ENCODE measurements at places on chromosomes 3 and 15.

GRCh38 chr3:160678292-160678842, 1.4 kb downstream of the ARL14 start:
- DNase-seq: no peak

DNA sequence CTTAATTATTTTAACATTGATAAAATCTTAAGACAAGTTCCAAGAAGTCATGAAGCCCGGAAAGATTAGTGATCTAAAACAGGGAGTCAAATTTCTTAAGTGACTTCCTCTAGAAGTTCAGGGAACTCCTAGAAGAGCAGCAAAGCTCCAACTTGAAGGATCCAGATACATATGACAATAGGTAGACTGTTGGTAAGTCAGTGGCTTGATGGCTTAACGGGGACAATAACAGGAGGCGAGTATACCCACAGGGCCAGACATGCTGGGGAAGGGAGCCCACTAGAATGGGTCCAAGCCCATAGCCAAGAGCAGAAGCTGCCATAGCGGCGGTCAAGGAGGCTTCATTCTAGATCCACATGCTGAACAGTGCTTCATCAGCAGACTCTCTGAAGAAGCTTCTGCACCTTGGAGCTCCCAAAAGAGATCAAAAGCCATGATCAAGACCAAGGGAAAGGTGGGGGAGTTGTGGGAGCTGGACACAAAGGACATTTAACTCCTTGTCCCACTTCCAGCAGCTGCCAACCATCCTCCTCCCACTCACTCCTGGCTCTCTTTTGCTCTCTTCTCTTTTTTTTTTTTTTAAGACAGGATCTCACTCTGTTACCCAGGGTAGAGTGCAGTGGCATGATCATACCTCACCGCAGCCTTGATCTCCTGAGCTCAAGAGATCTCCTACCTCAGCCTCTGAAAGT, 10.2 kb upstream of the CA12 start:
- DNase-seq: no peak

DNA sequence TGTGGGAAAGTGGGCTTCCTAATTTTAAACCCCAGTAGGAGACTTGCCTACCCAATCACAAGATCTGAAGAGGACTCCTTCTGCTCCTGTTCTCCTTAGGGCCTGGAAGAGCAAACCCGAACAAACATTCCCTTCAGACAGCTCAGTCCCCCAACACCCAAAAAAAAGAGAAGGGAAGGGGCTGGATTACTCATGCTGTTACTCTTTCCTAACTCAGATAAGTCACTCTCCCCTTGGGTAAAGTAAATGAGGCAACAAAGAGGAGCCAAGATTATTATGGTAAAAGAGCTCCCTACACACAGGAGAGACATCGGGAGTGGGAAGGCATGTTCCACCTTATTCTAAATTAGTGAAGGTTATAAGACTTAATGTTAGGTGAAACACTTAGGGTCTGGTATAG, 18.1 kb upstream of the LEKR1 start:
- no peak for DNase-seq

- no peak for DNase-seq
Measured at GRCh38 chr3:192373032-192373431, 354.3 kb downstream of the FGF12 start.

- no peak for DNase-seq
Measured at GRCh38 chr3:192727032-192727847, at the start of gene FGF12. Gene FGF12 (minus strand): TSS chr3:192727541.

GRCh38 chr15:64678126-64678819, 97.1 kb downstream of the RBPMS2 start:
- DNase-seq: no peak

DNA sequence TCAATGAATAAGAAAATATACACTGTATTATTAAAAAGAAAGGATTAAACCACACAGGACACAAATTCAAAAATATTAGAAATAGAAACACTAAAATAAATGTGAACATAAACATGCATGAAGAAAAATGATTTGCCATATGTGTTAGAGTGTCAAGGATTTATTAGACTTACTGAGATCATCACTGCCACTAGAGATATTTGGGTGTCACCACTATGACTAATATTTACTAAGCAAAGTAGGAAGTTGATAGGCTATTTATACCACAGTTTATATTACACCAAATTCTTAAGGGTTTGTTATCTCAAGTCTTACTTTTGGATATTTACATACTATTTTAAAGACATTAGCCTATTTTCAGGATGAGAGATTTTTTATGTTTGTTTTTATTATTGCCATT, 575.0 kb upstream of the SGO1 start:
- no peak for DNase-seq

DNA sequence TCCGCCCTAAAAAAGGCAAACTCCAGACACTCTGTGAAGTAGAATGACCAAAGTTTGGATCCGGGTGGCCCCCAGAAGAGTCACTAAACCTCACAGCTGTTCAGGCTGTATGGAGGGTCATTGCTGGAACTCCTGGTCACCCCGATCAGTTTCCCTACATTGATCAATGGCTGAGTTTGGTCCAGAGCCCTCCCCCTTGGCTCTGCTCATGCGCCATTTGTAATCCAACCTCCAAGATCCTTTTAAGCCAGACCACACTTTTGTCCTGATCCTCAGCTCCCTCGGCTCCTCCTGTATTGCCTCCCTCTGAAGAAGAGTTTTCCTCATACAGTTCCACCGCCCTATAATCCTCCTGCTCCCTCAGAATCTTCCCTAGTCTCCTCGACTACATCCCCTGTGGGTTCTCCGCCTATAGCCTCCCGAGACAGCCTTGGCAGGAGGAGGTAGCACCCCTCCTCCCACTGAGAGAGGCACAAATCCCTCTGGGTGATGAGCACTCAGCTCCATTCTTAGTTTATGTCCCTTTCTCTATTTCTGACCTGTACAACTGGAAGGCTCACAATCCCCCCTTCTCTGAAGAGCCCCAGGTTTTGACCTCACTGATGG, 42.2 kb downstream of the ZBTB11 start:
- no peak for DNase-seq

- no peak for DNase-seq
Measured at GRCh38 chr3:55402886-55403609, 84.1 kb downstream of the WNT5A start.

- DNase-seq: no peak
Measured at GRCh38 chr3:58848826-58849225, 182.3 kb upstream of the FAM3D start.

DNA sequence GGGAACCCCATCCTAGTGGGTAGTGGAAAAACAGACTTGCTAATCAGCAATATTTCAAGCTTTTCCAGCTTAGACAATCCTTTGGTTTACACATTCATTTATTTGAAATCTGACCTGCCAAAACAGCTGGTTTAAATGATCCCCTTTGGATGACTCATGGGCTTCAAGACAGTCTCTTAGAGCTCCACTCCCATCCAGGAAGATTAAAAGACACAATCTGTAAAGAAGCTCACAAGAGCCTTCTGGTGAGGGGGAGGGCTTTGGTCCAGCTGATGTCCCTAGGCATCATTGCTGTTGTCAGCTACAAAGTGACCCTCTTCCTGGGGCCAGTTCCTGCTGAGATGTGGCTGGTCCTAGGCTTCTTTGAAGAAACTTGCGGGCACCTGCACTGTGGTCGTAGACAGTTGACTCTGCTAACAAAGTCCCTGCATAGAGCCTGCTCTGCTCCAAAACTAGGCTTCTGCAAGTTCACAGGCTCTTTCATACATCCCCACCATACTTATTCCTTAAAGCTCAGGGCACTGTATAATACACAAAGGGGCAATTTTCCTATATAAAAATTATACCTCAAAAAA, 73.7 kb downstream of the IGSF11 start:
- no peak for DNase-seq

GRCh38 chr3:113140876-113141275, 70.5 kb upstream of the BOC start:
- no peak for DNase-seq

- no peak for DNase-seq
Measured at GRCh38 chr15:53512029-53512428, 247.4 kb downstream of the WDR72 start.

GRCh38 chr3:128573707-128574162, 76.9 kb downstream of the RPN1 start:
- no peak for DNase-seq

GRCh38 chr3:25854214-25854613, 64.3 kb downstream of the OXSM start:
- DNase-seq: no peak

- no peak for DNase-seq
Measured at GRCh38 chr3:111548092-111548491, 6.1 kb downstream of the CD96 start.

GRCh38 chr15:96324192-96324895, 6.2 kb upstream of the NR2F2 start:
- no peak for DNase-seq

- DNase-seq: no peak
Measured at GRCh38 chr3:118802325-118803095, 232.1 kb downstream of the IGSF11 start.

DNA sequence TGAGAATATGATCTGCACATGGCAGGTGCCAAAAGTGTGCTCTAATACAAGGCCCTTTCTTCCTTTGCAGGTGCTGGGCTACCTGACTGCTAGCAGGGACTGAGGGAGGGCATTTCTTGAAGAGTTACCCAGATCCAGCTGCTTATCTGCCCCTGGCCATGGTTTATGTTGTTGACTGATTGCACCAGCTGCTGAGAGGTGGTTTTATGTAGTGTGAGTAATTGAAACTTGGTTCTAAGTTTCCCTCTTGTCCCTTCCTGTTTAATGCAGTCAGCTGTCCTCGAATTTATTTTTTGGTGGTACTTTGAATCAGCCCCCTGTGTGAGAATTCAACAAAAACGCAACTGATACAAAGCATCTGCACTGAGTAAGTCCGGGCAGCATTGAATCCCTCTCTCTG, 288.3 kb upstream of the C2CD4B start:
- no peak for DNase-seq

DNA sequence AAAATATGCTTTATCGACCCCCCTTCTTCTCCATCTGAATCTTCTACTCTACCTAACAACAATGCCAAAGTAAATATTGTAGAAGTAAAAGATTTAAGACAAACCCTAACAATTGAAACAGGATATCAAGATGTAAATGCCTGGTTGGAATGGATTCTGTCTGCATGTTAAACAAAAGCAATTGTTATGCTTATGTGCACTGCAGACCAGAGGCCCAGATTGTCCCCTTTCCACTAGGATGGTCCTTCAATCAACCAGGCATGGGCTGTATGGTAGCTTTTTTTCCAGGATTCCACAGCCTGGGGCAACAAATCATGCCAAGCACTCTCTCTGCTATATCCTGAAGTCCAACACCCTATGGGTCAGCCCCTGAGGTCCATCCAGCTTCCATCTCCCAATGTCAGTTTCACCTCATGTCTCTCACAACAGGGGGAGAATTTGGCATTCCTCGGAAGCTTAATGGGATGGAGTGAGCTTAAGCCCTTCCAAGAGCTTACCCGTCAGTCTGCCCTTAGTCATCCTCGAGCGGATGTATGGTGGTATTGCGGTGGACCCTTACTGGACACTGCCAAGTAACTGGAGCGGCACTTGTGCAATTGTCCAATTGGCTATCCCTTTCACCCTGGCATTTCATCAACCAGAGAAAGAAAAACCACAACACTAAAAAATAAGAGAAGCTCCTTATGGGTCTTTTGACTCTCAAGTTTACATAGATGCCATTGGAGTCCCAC, 36.2 kb downstream of the ZNF589 start:
- DNase-seq: no peak

DNA sequence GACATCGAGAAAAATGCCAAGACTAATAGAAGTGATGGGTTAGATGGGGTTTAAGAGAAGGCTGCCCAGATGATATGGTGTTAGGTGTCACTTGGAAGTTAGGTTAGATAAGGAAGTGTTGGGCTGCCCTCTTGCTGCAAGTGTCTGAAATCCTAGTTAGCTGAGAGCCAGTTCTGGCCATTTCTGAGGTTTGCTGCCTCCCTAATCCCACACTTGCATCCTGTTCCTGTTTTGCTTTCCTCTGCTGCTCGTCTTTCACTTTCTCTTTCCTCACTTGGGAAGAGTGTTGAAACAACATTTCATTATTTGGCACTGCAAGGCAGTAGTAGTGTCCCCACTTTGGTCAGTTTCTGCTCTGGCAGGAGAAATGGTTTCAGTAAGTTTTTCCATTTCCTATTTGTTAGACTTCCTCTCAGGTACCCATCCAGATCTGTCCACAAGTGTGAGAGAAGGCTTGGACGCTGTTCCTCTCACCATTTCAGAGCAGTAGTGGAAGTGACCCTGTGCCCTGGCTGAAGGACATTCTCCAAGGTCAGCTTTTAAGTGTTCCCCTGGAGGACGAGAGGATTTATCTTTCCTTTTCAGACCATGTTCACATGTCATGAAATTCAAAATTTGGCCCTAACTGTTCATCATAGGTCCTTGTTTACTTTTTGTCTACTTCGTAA, 93.3 kb downstream of the ADAMTSL3 start:
- no peak for DNase-seq

DNA sequence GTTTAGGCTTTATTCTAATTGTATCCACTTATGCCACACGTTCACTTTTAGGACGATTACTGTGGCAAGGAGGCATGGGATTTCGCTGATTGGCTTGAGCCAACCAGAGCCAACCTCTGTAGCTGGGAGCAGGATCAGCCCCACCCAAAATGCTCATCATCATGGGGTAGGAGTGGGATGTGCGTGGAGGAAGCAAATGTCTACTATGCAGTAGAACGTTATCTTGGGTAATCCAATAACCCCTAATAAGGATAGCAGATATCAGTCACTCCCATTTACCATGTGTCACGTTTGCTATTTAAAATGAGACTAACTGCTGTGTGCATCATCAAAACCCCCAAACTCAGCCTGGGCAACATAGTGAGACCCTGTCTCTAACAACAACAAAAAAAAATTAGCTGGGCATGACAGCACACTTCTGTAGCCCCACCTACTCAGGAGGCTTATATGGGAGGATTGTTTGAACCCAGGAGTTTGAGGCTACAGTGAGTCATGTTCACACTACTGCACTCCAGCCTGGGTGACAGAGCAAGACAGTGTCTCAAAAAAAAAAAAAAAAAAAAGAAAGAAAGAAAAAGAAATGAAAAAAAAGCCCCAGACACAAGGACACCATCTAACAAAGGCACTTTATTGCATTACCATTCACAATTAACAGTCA, 17.8 kb upstream of the ITGB5 start:
- DNase-seq: no peak

- DNase-seq: no peak
Measured at GRCh38 chr3:152444029-152444641, 175.4 kb downstream of the MBNL1 start.

DNA sequence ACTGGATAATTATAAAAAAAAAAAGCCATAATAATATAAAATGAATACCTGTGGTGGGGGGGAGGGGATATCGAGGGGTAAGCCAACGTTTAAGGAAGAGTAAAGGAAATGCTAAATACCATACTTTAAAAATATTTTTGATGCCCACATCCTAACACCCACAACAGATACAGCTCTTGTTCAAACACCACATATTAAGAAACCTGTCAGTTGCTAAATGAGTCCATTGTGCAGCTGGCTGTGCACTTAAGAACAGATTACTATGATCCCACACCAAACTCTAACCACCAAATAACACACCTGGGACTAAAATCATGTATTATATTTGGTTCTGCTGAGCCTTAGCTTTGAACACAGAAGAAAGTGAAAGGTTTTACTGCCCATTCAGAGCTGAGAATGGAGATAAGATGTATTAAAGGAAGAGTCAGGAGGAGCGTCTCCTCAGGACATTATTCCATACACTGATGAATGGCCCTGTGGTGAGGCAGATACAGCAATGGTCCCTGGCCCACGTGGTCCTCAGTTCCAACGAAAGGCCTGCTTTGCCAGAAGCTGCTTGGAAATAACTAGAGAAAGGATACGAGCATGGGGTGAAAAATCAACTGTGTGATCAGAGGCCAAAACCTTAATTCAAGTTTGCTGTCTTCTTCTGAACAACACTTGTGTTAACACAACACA, 515.4 kb downstream of the FOXP1 start:
- no peak for DNase-seq

All from activated CD4-positive, alpha-beta T cell treated with anti-CD3 and anti-CD28 coated beads, Interleukin-2, amount 50 U/mL, for 1 hour (primary cell).